Immature natural killer cell (primary cell): ENCODE measurements at places on chromosomes 5 and 9.

DNA sequence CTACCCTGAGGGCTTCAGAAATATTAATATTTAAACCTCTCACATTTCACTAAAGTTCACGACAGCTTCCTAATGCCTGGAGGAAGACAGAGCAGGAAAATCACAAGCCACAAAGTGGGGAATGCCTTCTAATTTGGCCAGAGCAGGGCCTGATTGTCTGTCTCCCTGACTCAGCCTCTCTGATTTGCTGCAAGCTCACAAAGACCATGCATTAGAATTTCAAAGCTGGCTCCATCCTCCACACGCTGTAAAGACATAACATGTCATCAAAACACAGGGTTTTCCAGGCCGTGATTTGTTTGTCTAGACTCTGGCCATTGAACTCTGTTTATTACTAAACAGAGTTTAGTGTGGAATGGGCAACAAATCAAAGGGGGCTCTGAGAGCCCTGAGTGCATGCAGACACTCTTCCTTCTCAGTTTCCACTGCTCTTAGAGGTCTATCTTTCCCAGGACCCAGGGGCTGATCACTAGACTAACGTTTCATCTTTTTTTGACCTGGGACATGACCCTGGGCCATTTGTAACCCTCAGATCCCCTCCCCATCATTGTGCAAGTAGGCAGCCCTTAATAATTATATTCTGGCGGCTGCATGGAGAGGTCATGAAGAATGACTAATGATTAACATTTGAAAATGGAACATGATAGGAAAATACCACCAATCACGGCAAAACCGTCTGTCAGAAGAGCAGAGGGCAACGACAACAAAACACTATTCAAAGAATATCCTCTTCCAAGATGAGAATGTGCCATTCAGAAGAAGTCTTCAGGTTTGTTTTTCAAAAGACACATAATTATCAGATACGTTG is 140.2 kb downstream of the ENC1 start:
- DNase-seq, result no peak

DNA sequence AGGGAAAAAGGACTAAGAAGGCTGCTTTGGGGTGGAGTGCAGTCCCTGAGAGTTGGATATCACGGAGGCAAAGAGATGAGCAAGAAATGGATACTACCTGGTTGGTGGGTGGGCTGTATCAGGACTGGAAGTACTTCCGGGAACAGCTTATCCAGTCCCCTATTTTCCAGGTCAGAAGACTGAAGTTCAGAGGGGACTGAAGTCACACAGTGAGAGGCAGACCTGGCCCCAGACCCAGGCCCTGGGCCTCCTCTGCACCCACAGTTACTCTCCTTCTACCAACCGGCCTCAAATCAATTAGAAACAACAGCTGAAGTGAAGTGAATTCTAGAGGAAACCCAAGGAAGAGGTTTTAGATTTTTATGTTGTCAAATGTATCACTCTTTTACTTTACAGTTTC is 93.6 kb upstream of the ALDH1B1 start:
- DNase-seq, result no peak

- DNase-seq, result no peak
Measured at GRCh38 chr5:97338729-97339128, 155.7 kb upstream of the RIOK2 start.

GRCh38 chr5:134583766-134584165 is 48.9 kb downstream of the SAR1B start:
- DNase-seq, result no peak

DNA sequence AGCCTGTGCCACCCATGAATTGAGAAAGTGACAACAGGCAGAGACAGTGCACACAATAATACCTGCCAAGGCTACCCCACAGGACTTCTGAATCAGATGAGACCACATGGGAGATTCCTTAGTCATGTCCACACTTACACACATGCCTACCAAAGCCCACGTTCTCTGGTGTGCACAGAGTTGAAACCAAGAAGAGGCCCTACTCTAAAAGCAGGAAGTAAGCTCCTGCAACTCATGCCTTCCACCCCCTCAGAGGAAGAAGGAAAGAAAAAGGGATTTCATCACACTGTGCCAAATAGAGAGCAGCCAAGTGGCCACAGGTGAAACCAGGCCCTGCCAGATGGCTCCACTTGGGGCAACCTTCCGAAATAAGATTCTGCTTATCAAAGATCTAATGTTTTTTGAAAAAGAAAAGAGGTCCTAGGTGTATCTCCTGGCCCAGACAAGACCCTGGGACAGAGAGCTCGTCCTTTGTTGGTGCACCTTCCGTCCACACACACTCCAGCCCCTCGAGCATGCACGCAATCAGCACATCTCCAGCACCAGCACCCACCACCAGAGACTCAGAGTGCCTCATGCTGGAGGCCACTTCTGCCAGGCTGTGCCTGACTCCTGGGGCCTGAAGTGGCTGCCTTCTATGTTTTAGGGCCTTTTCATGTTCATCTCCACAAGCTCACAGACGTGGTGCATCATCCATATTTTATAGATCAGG is 114.6 kb upstream of the SPOCK1 start:
- no peak for DNase-seq

- DNase-seq, result no peak
Measured at GRCh38 chr5:31225118-31225517, 31.6 kb downstream of the CDH6 start.

DNA sequence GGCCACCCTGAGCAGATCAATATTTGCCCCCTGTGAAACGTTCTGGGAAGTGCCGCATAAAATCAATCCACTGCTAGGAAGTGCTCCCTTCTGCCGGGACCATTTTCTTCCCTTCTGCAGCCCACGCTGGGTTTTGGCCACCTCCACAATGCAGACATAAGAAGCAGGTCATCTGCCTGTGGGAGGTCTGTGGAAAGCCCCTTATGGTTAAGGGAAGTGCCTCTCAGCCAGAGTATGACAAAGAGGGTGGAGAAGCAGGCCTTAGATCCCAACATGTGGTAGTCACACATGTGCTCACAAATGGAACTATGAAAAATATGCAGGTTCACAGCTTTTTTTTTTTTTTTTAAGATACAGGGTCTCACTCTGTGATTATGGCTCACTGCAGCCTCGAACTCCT is 82.8 kb downstream of the SLC1A3 start:
- DNase-seq, result no peak

DNA sequence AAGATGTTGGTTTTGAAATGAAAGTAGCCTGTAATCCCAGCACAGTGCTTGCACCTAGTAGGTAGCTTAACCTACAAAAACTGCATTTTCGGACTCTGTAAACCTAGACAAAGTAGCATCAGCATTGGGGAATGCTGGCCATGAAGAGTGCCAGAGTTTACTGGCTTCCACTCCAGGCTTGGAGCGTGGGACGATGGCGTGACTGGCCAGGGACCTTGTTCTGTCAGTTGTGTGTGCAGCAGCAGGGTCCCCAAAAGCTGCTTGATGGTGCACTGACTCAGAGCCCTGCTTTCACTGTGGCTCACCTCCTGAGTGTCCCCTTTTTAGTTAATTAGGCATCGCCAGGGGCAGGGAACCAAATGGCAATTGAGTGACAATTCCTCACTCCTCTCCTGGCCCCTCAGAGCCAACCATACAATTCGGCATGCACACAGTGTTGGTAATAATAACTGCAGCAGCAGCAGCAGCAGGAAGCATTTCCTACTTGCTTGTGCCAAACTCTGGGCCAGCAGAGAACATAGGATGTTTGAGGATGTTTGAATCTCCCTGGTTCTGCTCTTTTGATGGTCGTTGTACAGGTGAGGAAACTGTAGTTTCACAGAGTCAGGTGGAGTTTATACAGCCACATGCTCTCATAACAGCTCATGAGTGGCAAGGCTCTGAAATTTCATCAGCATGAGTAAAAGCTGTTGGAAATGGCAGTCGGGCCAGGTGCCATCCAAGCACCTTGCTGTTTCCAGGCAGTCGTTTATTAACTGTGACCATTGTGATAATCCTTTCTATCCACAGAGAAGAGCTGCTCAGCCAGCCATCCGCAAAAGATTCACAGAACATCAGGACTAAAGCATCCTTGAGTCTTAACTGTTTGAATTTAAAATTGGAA is 4.2 kb downstream of the UBE2QL1 start:
- DNase-seq, result no peak

DNA sequence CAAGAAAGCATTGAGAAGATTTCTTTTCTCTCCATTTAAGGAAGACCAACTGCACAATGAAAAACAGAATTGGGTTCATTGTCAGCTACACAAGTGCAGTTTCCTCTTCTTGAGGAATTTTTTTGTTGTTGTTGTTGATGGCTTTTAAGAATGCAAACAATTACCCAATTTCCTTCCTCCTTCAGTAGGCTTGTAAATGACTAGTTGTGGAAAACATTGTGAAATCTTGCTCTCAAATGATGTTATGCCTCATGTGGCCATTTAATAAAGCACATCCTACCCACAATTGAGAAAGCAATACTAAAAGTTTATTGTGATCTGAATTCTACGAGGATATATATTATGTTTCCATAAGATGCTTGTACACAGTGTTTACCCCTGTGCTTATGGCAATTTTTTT is 171.6 kb downstream of the FAM174A start:
- DNase-seq, result no peak

- no peak for DNase-seq
Measured at GRCh38 chr9:4223312-4223833, 76.5 kb downstream of the GLIS3 start.

GRCh38 chr5:179339081-179339480 is 6.2 kb downstream of the ADAMTS2 start:
- DNase-seq, result no peak

DNA sequence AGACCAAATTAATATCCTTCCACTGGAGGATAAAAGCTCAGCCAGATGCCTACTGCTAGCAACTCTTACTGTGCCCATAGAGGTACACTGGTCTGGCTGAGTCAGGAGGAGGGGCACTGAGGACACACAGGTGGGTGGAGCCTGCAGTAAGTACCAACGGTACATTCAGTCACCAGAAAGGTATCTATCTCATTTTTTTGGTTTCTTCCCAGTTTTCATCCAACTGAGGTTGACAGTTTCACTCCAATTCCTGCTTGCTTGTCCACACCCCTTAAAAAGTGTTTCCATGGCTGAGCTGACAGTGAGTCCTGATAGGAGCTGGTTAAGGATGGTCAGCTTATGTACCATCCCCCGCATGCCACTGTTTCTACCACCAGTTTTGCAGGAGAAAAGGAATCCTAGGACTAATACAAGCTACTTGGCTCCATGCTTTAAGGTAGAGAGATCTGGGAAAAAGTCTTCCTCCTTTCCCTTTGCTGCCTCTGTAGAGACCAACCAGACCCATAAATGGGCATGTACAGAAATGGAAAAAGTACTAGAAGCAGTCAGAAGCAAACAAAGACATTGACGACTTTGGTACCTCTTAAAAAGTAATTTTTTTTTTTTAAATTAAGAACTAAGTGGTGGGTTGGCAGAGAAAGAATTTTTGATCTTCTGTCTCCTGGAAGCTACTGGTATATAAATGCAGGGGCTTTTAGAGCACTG is 3.2 kb downstream of the ELL2 start:
- DNase-seq, result no peak

GRCh38 chr9:4489919-4490704 is at the start of gene SLC1A1:
Gene SLC1A1, plus strand, starts transcription at chr9:4490468. Its CDS starts 212 bp downstream, at chr9:4490680.
- no peak for DNase-seq
